ENCODE measurements at places on chromosomes 4 and X.
A peak's percentile ranks its signal among the peaks of the same experiment; 100 is the strongest.

DNA sequence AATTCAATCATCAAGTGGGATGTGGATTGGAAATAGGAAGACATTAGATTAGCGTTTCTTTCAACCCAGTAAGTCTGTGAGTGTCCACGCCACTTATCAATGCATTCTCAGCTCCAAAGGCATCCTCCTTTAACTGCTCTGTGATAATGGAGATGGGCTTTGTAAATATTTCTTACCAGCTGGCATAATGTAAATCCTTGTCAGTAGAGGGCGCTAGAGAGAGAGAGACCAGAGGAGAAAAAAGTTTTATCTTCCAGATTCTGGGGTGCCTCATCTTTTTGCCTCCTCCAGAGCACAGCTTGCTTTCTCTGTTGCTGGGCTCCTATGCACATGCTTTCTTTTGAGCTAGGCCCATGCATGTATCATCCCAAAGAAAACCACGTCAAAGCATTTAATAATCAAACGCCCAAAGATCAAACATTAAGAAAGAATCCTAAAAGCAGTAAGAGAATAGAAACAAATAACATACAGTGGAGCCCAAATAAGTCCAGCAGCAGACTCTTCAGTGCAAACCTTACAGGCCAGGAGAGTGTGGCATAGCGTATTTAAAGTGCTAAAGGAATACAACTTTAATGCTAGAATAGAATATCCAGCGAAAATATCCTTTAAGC lies 9.6 kb upstream of the MTMR1 start:
- DNase-seq: no peak

GRCh38 chr4:92237559-92237958 lies 66.2 kb upstream of the GRID2 start:
- DNase-seq: no peak

DNA sequence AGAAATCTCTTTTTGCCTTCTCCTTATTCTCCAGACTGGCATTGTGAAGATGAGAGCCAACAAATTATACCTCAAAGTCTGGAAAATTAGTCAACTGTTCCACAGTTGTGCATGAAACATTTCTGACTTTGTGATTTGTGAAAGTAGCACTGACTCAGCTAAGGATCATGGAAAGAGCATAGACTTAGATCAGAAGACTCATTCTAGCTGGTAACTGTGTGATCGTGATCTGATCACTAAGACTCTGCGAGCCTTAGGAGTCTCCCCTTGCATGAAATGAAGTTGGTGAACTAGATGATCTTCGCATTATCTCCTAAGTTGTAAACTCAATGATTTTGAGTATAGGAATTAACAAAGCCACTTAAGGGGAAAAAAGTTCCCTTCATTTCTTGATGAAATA lies 668.1 kb downstream of the RPA4 start:
- no peak for DNase-seq

DNA sequence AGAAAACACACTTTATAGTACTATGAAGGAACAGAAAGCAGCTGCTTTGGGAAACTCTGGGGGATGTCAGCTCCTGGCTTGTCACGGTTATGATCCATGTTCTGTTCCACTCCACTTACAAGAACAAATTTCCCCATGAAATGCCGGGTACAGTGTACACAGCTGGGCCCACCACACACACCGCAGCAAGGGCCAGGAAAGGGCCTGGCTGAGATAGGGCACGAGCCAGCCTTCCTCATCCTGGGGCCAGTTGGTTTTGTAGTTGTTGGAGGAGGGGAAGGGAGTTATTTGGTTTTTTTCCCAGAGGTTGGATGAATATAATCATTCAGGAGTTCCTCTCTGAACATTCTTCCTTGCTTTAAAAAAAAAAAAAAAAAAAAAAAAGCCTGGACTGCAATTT lies 56.8 kb downstream of the SEPSECS start:
- DNase-seq: no peak

- peak; percentile 4 for DNase-seq
These were observed 986.0 kb downstream of the CCSER1 start for GRCh38 chr4:91113130-91113706.

- DNase-seq: peak; percentile 62
These were observed 167.5 kb upstream of the DGKK start for GRCh38 chrX:50638123-50638522.

DNA sequence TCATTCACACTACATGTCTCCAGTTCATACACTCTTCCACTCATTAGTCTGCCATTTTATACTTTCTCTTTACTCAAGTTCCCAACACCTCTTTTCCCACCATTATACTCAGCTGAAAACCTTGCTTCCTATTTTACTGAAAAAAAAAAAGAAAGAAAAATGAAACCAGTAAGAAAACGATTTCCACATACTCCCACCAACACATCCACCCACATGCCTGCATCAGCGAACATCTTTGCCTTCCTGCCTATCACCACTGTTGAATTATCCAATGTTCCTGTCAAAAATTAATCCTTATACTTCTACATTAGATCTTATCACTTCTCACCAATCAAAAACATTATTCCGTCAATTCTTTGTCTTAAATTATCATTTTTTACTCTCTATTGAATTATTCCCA lies 188.1 kb upstream of the FAM241A start:
- DNase-seq: no peak

DNA sequence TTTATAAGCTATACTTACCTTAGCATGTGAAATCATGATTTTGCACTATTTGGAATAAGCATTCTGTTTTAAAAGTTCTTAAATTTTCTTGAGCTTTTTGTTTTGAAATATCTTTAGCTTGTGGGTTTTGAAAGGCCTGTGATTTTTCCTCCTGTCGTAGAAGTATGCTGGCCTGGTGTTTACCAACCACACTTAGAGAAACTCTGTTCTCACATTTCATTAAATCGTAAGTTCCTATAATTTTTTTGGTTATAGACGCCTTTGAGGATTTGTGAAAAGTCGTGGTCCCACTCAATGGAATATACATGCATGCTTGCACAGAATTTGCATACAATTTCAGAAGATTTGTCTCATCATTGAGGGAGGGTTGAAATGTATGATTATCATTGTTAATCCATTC lies 63.6 kb downstream of the PDLIM5 start:
- DNase-seq: no peak

DNA sequence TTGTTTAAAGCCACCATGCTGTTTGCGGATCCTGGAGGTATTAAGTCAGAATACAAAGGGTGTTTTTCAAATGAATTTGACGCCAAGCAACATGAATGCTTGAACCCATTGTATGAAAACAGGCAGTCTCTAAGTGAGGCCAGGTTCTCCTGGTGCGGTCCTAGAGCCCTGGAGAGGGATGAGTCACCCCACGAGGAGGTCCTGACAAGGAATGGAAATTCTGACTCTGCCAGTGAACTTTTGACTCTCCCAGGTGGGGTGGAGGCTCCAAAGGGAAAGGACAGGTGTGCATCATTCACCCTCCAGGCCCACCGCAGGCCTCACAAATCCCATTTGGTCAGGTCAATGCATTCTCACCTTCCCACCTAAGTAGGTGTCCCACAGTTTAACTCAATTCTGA lies 1.5 kb downstream of the TRIM2 start:
- no peak for DNase-seq

DNA sequence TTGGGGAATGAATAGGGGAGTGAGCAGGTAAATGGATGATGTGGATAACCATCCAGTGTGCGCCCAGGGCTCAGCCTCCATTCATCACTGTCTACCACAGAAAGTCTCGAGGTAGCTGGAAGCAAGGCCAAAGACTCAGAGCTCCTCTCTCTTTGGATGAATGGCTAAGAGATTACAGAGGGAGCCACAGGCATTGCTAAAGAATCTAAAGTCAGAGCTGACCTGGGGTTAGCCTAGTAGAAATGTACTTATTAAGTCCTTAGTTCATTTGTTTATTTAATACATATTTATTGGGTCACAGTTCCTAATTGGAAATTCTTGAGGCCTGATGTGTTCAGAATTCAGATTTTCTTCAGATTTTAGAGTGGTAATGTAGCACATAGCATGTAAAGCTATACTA lies 88.7 kb upstream of the HPF1 start:
- DNase-seq: no peak

Data from kidney capillary endothelial cell (primary cell).